ENCODE measurements at places on chromosomes 2 and 18.

GRCh38 chr2:150486539-150487484 lies 655 bp downstream of the RND3 start:
- no peak for DNase-seq

- no peak for DNase-seq
Observed at GRCh38 chr18:6357668-6358067, 57.0 kb downstream of the L3MBTL4 start.

DNA sequence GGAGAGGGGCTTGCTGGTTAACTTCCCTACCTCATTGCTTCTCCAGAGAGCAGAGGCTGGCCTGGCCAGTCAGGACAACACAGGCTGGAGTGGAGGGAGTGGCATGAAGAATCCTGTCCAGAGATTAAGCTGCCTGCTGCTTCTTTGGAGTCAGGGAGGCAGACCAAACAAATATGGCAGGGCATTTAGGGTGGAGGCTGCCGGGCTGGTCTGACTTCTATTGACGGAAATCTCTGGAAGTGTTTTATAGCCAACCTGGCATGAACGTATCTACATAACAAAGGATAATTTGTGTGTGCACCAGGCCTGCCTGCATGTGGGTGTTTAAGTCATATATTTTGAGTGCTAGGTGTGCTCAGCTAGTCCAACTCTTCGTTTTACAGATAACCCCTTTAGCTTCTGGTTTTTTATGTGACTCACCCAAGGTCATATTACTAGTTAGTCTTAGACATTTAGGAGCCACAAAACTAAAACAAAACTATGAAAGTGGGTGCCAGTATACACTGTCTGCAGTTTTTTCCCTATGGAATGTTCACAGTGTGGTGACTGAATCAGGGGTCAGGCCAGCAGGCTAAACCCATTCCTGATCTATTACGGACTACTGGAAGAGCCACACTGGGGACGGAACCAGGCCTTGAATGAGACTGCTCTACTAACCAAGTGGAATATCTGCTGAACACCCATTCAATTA lies 5.5 kb downstream of the NPC1 start:
- DNase-seq: no peak

DNA sequence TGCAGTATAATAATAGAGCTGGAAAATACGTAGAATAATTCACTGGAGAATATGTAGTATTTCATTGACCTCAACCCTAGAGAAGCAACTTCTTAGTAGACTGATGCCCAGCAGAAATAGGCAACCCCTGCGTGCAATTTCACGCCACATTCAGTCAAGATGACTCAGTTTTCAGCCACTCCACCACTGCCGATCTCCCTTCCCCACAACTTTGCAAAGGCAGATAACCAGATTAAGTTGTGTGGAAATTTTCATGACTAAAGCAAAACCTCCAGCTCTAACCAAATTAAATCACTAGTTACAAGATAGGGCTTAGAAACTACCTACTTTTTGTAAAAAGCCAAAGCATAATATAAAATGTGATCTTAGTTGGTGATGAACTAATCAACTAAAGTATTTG lies 63.3 kb upstream of the STK17B start:
- peak; percentile 58 for DNase-seq

GRCh38 chr18:22639026-22639463 lies 221.3 kb upstream of the CTAGE1 start:
- DNase-seq: no peak

GRCh38 chr2:194003911-194004310 lies 1653.1 kb upstream of the SLC39A10 start:
- no peak for DNase-seq

- no peak for DNase-seq
Observed at GRCh38 chr2:105808423-105809096, 63.8 kb downstream of the NCK2 start.

DNA sequence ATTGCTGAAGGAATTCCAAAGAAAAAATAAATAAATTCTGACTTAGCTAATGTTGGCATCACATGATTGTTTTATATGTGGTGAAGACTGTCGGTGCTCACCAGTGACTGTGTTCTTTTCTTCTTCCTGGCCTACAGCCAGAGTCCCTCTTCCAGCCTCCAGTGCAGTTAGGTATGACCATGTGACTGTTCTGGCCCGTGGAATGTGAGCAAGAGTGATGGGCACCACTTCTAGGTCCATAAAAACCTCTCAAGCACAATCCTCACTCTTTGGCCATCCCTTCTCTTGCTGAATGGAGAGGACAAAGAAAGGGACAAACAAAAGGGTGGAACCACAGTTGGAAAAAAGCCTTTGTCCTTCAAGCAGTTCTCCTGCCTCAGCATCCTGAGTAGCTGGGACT lies 39.0 kb upstream of the BMPR2 start:
- no peak for DNase-seq

- DNase-seq: no peak
Observed at GRCh38 chr2:190877436-190877835, 3.2 kb upstream of the GLS start.

DNA sequence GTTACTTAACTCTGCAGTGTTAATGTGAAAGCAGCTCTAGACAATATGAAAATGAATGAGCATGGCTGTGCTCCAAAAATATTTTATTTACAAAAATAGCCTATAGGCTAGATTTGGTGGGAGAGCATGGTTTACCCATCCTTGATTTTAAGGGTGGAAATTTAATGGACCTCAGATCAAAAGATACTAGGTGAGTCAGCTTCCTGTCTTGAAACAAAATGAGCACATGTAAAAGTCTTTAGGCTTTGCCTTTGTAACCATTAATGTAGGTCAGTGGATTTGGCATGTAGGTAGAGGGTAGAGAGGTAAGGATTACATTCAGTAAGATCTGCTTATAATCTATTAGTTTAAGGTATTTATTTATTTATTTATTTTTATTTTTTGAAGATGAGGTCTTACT lies 72.7 kb downstream of the GREB1L start:
- no peak for DNase-seq

GRCh38 chr18:55179835-55180234 lies 220.6 kb upstream of the CCDC68 start:
- no peak for DNase-seq

DNA sequence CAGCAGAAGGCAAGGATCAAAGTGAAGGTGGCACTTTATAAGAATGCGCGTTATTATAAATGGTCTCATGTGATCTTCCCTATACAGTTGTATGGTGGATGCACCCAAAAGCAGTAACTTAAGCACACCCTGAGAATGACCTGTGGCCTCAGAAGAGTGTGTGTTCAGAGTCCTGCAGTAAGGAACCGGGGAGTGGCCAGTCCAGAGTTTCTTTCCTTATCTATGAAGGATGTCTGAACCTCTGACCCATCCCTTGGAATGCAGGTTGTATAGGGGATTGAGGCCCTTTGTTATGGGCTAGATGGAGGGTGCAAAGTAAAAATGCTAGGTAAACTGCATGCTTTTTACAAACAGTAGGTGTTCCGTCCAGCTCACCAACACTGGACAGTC lies 43.6 kb upstream of the ANKRD44 start:
- DNase-seq: no peak

- DNase-seq: no peak
Observed at GRCh38 chr18:78999939-79000338, 20.3 kb downstream of the SALL3 start.

- DNase-seq: no peak
Observed at GRCh38 chr2:69138247-69138772, 125.3 kb downstream of the ANTXR1 start.

DNA sequence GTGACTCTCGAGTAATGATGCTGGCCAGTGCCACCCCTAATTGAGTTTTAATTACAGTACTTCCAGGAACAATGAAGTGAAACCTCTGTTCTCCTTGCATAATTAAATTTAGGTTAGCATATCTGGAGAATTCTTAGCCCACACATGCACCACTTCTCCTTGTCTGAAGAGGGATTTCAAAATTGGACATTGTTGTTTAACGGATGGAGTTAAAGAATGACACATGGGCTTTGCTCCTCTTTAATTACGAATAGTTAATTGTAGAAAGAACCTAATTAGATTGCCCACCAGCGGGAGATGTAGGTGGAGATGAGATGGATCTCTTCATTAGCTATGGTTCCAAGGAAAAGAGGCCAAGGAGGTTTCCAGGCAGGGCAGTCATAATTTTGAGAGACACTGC lies 33.1 kb upstream of the EN1 start:
- DNase-seq: no peak

DNA sequence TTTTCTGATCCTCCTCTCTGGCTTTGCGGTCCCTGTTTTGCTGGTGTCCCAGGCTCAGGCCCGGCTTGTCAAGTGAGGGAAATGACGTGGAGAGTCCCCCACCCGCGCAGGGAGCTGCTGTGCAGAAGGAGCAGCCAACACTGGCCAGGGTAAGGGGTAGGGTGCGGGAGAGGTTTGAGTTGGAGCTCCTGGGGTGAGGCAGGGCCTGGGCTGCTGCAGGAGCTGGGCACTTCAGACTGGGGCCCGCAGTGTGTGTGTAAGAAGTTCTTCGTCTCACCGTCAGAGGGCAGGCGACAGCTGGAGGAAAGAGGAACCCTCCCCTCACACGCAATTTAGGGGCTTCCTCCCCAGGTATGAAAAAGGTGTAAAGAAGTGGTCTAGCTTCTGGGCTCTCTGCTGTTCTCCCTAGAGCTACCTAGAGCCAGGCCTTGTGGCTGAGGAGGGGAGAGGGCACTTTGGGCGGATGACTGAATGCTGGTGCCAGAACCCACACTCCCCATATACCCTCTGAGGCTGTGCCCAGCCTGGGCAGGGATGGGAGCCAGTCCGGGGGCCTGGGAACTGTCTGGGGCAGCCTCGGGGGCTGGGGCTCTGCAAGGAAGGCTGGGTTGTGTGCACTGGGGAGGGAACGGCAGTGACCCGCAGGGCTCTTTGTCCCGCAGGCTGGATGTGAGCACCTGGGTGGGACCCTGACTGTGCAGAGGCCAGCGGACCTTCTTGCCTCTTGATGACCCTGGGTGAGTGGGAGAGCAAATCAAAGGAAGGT lies 11.8 kb downstream of the CELF4 start:
- DNase-seq: no peak

GRCh38 chr2:212708355-212708754 lies 169.8 kb upstream of the ERBB4 start:
- DNase-seq: no peak

GRCh38 chr2:229610872-229611271 lies 103.5 kb downstream of the DNER start:
- no peak for DNase-seq

- DNase-seq: peak; percentile 81
Observed at GRCh38 chr18:50268022-50268747, 1.9 kb upstream of the CFAP53 start.

- DNase-seq: no peak
Observed at GRCh38 chr2:1051075-1051474, 100.4 kb downstream of the SNTG2 start.

- DNase-seq: no peak
Observed at GRCh38 chr2:176246331-176246730, 22.9 kb upstream of the MTX2 start.

- DNase-seq: no peak
Observed at GRCh38 chr18:49473721-49474120, 13.3 kb upstream of the DYM start.

- no peak for DNase-seq
Observed at GRCh38 chr18:64710105-64710861, 561.4 kb upstream of the LINC00305 start.

GRCh38 chr2:65402780-65403528 lies 29.4 kb downstream of the SPRED2 start:
- DNase-seq: no peak

DNA sequence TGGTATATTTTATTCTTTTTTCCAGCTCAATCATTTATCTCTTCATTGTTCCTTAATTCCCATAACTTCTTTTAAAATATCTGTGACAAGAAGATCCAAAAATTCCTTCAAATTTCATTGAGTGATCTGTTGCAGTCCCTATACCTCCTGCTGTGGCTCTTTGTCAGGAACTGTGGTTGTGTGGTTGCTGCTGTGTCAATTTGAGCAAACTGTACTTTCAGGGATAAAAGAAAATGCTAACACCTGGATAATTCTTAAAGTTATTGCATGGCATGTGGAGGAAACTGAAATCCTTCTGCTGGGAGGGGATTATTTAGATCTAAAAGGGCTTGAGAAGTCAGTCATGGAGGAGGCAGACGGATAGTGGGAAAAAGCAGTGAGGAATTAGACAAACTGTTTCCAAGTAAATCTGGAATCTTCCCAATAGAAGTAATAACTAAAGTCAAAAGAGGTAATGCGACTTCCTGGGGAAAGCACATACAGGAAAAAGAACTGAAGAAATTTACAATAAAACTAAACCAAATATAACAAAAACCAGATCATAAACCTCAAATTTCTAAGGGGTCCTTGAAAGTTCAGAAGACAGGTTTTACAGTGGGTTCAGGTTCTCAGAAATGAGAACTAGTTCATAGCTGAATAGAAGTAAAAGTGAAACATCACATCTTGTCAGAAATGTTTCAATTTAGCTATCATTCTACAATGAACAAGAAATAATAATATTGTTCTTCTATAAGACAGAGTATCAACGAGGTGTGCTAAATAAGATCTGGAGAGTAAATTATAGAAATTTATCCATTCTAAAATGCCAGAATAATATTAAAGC lies 33.5 kb upstream of the CD226 start:
- no peak for DNase-seq

GRCh38 chr2:33763671-33764310 lies 164.7 kb upstream of the FAM98A start:
- no peak for DNase-seq

GRCh38 chr2:182240862-182241371 lies 185.9 kb downstream of the PDE1A start:
- DNase-seq: peak; percentile 14

- no peak for DNase-seq
Observed at GRCh38 chr2:9826208-9826607, 17.1 kb upstream of the TAF1B start.

DNA sequence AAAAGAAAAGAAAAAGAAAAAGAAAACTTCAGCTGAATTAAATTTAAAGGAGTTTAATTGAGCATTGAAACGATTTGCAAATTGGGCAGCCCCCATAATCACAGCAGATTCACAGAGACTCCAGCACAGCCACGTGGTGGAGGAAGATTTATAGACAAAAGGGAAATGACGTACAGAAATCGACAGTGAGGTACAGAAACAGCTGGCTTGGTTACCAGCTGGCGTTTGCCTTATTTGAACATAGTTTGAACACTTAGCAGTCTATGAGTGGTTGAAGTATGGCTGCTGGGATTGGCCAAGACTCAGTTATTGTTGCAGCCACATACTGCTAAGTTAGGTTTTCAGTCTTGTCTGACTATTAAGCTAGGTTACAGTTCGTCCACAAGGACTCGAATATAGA lies 312.2 kb upstream of the SLC14A2 start:
- DNase-seq: no peak

DNA sequence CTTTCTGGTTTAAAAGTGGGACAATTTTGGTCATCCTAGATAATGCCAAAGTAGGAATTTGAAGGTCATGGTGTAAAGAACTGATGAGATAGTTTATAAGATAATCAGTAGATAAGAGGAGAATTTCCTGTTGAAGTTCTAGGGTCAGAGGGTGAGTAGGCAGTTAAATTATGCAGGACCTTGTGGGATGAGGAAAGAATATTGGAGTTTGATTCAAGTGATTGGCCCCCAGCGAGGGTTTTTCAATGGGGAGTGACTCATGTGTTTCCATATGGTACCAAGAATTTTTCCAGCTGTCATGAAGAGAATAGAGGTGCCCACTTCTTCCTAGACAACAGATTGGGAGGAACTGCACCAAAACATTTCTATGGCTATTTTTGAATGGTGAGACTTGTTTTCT lies 940.2 kb upstream of the ZEB2 start:
- DNase-seq: no peak

All from CD4-positive, alpha-beta T cell treated with Interferon alpha-2 for 1 hour (primary cell).